ENCODE measurements at places on chromosomes 2 and 18. TPM values are rescaled to one million over a fixed set of nuclear protein-coding genes. Genes with fewer than 3 reads are reported as not detected.

GAREM1 gene
- total RNA-seq: 3.8 TPM

DNA sequence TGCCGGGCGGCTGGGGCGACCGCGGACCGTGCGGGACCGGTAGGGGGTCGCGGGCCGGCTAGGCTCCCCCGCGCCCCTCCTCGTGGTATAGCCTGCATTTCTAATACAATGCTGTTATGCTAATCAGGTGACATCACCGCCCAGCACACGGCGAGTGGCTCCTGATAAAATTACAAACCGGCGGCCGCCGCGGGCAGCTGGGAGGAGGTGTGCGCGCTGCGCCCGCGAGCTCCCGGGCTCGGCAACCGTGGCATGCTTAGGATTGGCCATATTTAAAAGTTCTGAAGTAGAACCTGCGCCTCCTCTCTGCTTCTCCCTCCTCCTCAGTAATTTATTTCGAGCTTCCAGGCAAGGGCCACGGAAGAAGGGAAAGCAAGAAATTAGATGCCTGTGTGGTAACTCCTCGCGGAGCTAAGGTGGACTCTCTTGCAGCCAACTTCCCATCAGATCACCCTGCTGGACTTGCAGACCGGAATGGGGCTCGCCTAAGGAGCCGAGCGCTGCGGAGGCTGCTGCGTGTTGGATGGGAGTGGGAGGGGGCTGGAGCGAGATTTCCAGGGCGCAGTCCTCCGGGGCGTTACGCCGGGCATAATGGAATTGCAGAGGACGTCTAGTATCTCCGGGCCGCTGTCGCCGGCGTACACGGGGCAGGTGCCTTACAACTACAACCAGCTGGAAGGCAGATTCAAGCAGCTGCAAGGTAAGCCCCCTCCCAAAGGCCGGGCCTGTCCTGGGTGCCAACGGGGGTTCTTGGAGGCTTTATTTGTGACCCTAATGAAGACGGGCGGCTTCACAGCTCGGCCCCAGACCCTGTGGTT is 102.3 kb downstream of the SPTBN1 start:
- peak; percentile 39 for DNase-seq

- DNase-seq: no peak
These were observed 660.6 kb downstream of the RNF144A start for GRCh38 chr2:7577769-7578168.

GRCh38 chr18:27863780-27864430 is 313.0 kb downstream of the CDH2 start:
- no peak for DNase-seq

DNA sequence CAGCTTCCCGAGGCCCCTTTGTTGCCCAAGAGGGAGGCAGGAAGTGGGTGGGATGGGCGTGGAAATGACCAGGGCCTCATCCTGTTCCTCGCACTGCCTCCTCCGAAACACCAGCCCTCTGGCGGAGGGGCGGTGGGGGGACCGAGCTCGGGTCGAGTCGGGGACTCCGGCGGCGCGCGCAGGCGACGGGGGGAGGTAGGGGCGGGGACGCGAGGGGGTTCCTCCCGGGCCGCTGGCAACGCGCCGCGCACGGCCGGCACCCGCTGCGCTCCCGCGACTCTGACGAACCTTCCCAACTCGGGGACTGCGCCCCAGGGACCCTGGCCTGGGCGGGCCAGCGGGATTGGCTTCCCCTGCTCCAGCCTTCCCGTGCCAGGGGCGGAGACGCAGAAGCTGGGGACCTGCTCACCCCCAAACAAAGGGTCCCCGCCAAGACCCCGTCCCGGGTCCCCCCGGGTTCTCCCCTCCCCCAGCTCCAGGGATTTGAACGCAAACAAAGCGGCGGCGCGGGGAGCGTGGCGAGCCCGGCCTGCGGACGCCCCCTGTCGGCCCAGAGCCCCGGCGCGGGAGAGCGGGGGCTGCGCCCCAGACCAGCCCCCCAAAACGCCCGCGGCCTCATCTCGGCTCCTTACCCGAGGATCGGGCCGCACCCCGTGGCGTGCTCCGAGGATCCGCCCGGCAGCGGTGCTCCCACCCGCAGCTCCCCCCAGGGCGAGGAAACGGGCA is 1.2 kb downstream of the SEMA4C start:
- DNase-seq: peak; percentile 90

GRCh38 chr2:69940691-69941090 is 20.7 kb downstream of the ASPRV1 start:
- no peak for DNase-seq

- DNase-seq: no peak
These were observed 188.8 kb downstream of the EN1 start for GRCh38 chr2:118658596-118659198.

GRCh38 chr2:177334940-177335543 is 57.5 kb upstream of the AGPS start:
- peak; percentile 53 for DNase-seq
